ENCODE measurements at places on chromosomes 7 and 10.

- DNase-seq, result no peak
These were observed 94.3 kb downstream of the PRPF18 start for GRCh38 chr10:13681095-13681494.

DNA sequence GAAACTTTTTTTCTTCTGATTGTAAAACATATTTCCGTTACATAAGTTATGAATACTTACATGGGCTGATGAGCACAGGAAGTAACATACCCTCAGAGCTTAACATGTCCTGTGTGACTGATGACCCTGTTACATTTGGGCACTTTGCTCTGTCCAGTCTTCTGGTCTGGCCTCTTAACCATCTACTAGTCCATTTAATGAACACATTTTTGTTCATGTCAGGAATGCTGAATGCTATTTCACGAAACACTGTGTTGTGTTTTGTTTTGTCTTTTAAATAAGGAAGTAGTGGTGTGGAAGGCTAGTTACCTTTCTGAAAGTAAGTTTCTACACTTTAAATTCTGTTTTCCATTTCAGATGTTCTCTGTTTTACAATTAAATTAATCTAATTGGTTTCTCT lies 77.7 kb downstream of the RBM33 start:
- DNase-seq, result no peak

- DNase-seq, result no peak
These were observed 132.8 kb upstream of the MGMT start for GRCh38 chr10:129334266-129334665.

- DNase-seq, result no peak
These were observed 587.0 kb downstream of the SDK1 start for GRCh38 chr7:3888096-3888495.

DNA sequence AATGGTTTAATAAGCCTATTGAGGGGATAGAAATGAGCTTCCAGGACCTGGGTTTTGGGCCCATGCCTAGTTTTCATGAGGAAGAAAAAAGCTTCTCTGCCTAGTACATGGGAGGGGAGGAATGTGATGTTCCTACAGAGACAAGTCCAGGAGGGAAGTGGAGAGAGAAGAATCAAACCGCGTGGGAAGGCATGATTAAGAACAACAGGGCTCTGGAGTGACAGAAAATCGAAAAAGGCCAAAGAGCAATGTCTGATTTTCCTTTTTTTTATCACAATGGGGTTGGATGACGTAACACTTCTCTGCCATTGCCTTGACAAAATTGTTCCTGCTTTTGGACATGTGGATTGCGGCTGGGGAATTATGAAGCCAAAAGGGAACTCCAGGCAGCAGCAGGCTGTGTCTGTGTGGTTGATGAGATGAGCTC lies 258.6 kb downstream of the CXCL12 start:
- DNase-seq, result no peak

- DNase-seq, result peak; percentile 23
These were observed 133.4 kb downstream of the MAD1L1 start for GRCh38 chr7:2099048-2099957.

GRCh38 chr10:13453896-13454295 lies 74.9 kb downstream of the BEND7 start:
- no peak for DNase-seq

- no peak for DNase-seq
These were observed 120.1 kb downstream of the NEURL1 start for GRCh38 chr10:103613616-103614015.

GRCh38 chr7:120949393-120949911 lies 1.1 kb upstream of the ING3 start:
- peak; percentile 39 for DNase-seq

GRCh38 chr10:47261556-47261955 lies 38.4 kb upstream of the GDF10 start:
- DNase-seq, result no peak

- no peak for DNase-seq
These were observed 65.8 kb downstream of the RHOBTB1 start for GRCh38 chr10:60878224-60878623.

- DNase-seq, result no peak
These were observed 20.4 kb downstream of the OPALIN start for GRCh38 chr10:96338279-96338925.

- no peak for DNase-seq
These were observed 4.6 kb downstream of the TBL2 start for GRCh38 chr7:73573791-73574190.

DNA sequence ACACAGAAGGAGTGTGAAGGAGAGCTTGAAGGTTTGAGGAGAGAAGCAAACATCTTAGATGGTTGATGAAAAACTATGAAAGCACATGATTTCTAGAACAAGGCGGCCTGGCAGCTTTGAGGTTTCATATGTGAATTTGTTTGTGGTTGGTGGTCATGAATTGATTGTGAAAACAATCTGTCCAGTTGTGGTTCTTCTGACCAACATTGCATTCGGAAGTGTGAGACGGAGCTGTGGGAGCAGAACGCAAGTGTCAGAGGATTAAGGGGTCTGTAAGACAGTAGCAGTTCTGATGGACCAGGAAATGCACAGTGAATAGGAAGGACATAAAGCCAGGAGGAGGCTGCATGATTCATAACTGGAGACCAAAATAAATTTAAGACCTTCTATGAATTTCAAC lies 594.6 kb downstream of the NXPH1 start:
- DNase-seq, result no peak

DNA sequence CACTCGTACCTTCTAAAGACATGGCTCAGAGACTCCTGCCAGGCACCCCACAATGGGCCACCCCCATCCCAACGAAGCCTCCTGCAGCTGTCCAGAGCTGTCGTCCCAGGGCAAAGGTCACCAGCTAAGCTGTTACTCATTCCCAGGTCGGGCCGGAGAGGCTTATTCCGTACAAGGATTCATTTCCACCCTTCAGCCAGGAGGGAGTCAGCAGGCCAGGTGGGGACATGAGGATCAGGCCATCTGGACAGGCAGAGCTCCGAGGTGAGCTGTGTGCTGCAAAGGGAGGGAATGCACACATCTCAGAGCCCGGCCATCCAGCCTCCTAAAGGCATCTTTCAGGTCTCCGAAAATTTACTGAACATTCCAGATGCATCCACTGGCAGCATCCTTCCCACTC lies 63.9 kb upstream of the NANOS1 start:
- no peak for DNase-seq

GRCh38 chr10:117502421-117503243 lies 39.9 kb upstream of the EMX2 start:
- no peak for DNase-seq

GRCh38 chr10:49307921-49308320 lies 9.0 kb downstream of the C10orf71 start:
- no peak for DNase-seq

DNA sequence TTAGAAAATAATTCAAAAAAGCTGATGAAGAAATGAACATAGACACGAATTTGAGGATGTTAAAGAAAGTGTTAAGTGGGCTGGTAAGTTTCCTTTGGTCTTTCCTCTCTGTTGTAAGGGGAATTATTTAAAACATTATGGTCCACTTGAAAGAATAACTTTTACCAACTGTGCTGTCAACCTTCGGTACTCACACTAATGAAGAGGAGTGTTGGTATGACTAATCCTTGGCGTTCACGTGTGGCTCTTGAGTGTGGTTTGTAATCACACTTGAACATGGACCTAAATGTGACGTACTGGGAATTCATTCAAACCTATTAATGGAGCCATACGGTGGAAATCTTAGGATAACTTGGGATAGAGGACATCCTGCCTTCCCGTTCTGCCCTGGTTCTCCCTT lies 41.3 kb downstream of the TBXAS1 start:
- DNase-seq, result no peak

All from hematopoietic multipotent progenitor cell treated with erythropoietin and hydrocortisone succinate and interleukin-3 and kit ligand, for 8 days (in vitro differentiated cells).